ENCODE measurements at places on chromosomes 4 and X. TPM values are rescaled to one million over a fixed set of nuclear protein-coding genes. Genes with fewer than 3 reads are reported as not detected.

Gene SLITRK2
- total RNA-seq: not detected

Gene ZC4H2
- total RNA-seq: 18.7 TPM

Gene GAGE12D
- total RNA-seq: not detected

Gene PGAM4
- not detected for total RNA-seq

Gene IL21
- not detected for total RNA-seq

Gene SLC49A3
- total RNA-seq: 6.2 TPM

Gene CCDC149
- total RNA-seq: 10.2 TPM

Gene TMEM35A
- 0.89 TPM for total RNA-seq

Gene HSFX3
- total RNA-seq: not detected

Gene PCDH18
- 4.9 TPM for total RNA-seq

Gene GRPR
- 3.0 TPM for total RNA-seq

Gene NUP62CL
- total RNA-seq: not detected

Gene CNGA1
- not detected for total RNA-seq

Gene PCDH10
- total RNA-seq: 12.5 TPM

Gene GPR82
- total RNA-seq: not detected

Gene LUZP4
- total RNA-seq: not detected

Gene TLL1
- 2.7 TPM for total RNA-seq

Gene PAQR3
- total RNA-seq: 29.0 TPM

Gene MAGEA10
- total RNA-seq: not detected

Gene STOX2
- 2.5 TPM for total RNA-seq

Gene GPRIN3
- total RNA-seq: 2.6 TPM

Gene SMIM10L2A
- 0.48 TPM for total RNA-seq

Gene SLC10A4
- total RNA-seq: 0.26 TPM

All from astrocyte (in vitro differentiated cells and primary cell).